ENCODE measurements at places on chromosomes 3 and 15. TPM values are rescaled to one million over a fixed set of nuclear protein-coding genes. Genes with fewer than 3 reads are reported as not detected.

DNA sequence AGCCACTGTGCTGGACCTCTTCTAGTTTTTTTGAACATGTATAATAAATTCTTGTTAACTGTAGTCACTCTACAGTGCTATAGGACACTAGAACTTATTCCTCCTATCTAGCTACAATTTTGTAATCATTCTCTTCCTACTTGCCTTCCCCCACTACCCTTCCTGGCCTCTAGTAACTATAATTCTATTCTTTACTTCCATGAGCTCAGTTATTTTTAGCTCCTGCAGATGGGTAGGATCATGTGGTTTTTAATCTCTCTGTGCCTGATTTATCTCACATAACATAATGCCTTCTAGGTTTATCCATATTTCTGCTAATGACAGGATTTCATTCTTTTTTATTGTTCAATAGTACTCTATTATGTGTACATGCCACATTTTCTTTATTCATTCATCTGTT lies 113.2 kb upstream of the FGF7 start:
- no peaks in the 10 kb centered on the region for H3K27me3 ChIP-seq
- DNase-seq: no peak
- peaks cover 12% of the 10 kb centered on the region for H3K36me3 ChIP-seq
- no peak overlapping the region for H3K4me3 ChIP-seq
- H3K4me1 ChIP-seq: no peaks in the 10 kb centered on the region

GRCh38 chr3:31615071-31615875 lies 82.5 kb downstream of the STT3B start:
- H3K27me3 ChIP-seq: no peaks in the 10 kb centered on the region
- no peak overlapping the region for H3K4me3 ChIP-seq
- no peak for DNase-seq
- no peak overlapping the region for H3K27ac ChIP-seq
- H3K4me1 ChIP-seq: no peaks in the 10 kb centered on the region

DNA sequence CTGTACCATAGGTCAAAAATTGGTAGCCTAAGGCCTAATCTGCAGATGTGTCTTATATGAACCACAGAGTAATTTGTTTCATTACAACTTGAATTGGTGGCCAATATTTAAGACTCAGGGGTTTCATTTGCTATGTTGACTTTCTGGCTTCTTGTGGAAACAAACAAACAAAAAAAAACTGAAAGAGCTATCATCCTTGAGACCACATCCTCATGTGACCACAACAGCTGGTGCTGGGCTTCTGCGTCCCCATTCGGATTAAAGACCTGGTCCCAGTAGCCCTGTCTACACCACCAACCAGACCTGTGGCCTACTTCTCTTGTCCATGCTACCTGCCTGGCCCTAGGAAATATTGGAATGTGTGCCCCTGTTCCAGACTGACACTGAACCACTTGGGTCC lies 61.7 kb downstream of the STRIT1 start:
- H3K27me3 ChIP-seq: no peaks in the 10 kb centered on the region
- H3K4me1 ChIP-seq: no peaks in the 10 kb centered on the region
- no peak for DNase-seq
- H3K4me3 ChIP-seq: no peak overlapping the region
- H3K27ac ChIP-seq: no peak overlapping the region

DNA sequence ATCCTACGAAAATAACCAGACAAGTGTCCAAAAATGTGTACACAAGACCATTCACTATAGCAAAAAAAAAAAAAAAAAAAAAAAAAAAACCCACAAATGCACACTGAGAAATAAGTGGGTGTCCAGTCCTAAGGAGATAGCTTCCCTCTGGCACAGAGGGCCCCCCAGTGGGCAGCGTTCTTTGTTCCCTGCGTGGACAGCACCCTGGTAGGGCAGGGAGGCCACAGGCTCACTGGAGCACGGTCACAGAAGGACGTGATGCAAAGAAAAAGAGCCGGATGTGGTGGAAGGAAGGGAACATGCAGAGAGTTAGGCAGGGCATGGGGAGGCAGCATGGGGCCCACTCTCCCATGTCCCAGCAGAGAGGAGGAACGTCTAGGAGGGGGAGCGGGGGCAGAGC lies 210.7 kb upstream of the NSMCE3 start:
- no peaks in the 10 kb centered on the region for H3K4me1 ChIP-seq
- no peak overlapping the region for H3K4me3 ChIP-seq
- no peaks in the 10 kb centered on the region for H3K36me3 ChIP-seq
- no peaks in the 10 kb centered on the region for H3K27me3 ChIP-seq
- no peak for DNase-seq

DNA sequence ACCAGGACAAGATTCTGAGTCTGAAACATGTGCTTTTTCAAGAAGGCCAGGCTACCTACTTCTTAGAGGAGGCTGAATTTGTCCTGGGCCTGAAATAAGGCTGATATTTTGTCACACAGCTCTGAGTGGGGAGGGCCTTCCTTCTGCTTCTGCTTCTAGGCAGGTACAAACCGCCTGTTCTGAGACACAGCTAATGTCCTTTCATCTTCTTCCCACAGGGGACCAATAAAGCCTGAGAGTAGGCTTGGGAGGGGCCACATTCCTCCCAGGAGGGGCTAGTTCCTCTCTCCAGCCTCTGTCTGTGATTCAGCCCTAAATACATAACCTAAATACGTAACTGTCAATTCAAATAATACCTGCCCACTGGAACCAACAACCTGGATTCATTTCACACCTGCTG lies 34.8 kb downstream of the CRYGS start:
- no peak for DNase-seq
- peaks cover 8% of the 10 kb centered on the region for H3K27me3 ChIP-seq
- H3K36me3 ChIP-seq: no peaks in the 10 kb centered on the region
- peaks cover 3% of the 10 kb centered on the region for H3K4me1 ChIP-seq
- no peak overlapping the region for H3K27ac ChIP-seq

DNA sequence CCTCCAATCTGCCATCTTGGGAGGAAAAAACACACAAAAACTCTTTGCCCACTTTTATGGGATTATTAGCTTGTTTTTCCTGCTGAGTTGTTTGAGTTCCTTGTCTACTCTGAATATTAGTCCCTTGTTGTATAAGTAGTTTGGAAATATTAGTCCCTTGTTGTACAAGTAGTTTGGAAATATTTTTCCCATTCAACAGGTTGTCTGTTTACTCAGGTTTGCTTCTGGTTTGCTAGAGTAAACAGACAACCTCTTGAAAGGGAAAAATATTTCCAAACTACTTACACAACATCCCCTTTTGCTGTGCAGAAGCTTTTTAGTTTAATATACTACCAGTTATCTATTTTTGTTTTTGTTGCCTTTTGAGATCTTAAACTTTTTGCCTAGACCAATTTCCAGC lies 193.3 kb upstream of the MANF start:
- H3K27ac ChIP-seq: no peak overlapping the region
- H3K36me3 ChIP-seq: no peaks in the 10 kb centered on the region
- DNase-seq: no peak
- no peak overlapping the region for H3K4me3 ChIP-seq

- H3K4me1 ChIP-seq: no peaks in the 10 kb centered on the region
- no peaks in the 10 kb centered on the region for H3K27me3 ChIP-seq
- H3K4me3 ChIP-seq: no peak overlapping the region
Observed at GRCh38 chr3:25690768-25691533, 26.2 kb upstream of the TOP2B start.

DNA sequence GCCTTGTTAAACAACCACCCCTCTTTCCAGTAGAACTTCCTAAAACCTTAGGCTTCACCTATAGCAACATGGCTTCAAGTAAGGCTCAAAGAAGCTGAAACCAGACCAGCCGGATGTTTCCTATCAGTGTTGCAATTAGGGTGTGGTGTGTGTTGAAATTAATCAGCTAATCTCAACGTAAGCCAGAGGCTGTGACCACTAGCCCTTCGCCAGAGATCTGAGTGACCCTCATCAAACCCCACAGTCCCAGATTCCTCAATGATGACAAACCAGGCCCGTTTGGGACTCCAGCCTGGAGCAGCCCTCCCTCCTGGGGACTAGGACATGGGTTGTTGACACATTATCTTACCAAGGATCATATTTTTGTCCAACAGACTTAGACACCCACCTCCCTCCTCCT lies 27.3 kb downstream of the CYP11A1 start:
- no peaks in the 10 kb centered on the region for H3K4me1 ChIP-seq
- no peak overlapping the region for H3K27ac ChIP-seq

DNA sequence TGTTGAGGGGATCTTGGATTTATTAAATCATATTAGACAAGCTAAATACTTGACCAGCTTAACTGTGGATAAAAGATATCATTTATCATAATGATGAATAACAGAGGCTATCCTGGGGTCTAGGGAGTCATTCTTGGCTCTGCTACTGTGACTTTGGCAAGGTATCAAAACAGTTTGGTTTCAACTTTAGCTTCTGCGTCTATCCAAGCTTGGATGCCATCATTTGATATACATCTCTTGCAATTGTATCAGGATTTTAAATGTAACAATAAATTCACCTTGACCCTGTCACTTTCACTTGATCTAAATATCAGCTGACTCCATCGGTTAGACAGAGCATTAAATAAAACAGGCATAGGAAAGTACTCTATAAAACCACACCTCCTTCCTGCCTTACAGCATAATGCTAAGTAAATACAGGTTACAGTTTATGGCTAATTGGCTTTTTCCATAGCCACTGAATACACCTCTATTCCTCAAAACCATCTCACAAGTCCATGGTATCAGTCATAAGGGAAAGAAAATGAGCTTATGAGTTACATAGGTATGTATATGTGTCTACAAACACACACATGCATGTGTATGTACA lies 262.9 kb downstream of the CTNNB1 start:
- H3K4me3 ChIP-seq: no peak overlapping the region
- H3K4me1 ChIP-seq: no peaks in the 10 kb centered on the region
- no peaks in the 10 kb centered on the region for H3K27me3 ChIP-seq

DNA sequence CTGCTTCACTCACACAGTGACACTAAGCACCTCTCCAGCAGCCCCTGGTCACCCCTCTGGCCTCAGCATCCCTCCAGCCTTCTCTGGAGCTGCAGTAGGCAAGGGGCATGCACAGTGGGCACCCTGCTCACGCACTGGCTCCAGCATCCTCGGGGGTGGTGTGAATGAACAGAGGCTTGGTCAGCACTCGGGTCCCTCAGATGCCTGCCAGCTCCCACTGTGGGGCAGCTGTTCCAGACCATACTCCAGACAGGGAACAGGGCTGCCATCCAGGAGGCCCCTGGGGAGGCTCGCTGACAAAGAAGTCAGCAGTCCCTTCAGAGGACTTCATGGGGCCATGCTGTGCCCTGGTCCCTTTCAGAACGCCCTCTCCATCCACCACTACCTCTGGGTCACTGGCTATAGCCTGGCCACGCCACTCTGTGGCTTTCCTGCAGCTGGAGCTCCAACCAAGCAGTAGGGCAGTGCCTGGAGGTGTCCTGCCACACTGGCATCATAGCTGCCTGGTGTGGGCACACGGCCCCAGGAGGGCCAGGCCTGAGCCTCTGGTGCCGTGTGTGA lies 26.3 kb downstream of the ALS2CL start:
- no peak overlapping the region for H3K27ac ChIP-seq
- peaks cover 2% of the 10 kb centered on the region for H3K36me3 ChIP-seq
- peaks cover 13% of the 10 kb centered on the region for H3K27me3 ChIP-seq
- H3K4me3 ChIP-seq: no peak overlapping the region

DNA sequence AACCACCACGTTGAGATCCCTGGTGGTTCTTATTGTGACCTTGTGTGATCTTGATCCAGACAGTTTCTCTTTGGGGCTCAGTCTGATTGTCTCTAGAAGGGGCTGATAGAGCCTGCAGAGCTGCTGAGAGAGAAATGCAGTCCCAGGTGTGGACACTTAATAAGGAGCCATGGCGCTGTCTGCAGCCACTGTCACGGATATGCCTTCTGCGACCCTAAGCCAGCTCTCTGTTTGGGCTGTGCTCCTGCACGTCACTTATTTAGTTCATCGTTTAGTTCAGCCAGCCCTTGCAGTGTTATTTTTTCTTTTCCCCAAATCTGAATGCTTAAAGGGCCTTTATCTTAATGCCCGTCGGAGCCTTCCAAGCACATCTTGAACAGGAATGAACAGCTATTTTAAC lies 12.0 kb downstream of the SLC6A1 start:
- H3K4me3 ChIP-seq: no peak overlapping the region
- no peak for DNase-seq
- peaks cover 2% of the 10 kb centered on the region for H3K27me3 ChIP-seq
- no peak overlapping the region for H3K27ac ChIP-seq

GRCh38 chr3:111737706-111738086 lies 121.4 kb upstream of the PHLDB2 start:
- no peak overlapping the region for H3K4me3 ChIP-seq
- no peaks in the 10 kb centered on the region for H3K4me1 ChIP-seq
- DNase-seq: no peak
- no peaks in the 10 kb centered on the region for H3K27me3 ChIP-seq
- H3K27ac ChIP-seq: no peak overlapping the region

GRCh38 chr3:185717627-185718402 lies 107.0 kb downstream of the IGF2BP2 start:
- H3K27me3 ChIP-seq: no peaks in the 10 kb centered on the region
- H3K27ac ChIP-seq: no peak overlapping the region
- no peaks in the 10 kb centered on the region for H3K36me3 ChIP-seq
- H3K4me1 ChIP-seq: no peaks in the 10 kb centered on the region
- DNase-seq: no peak

DNA sequence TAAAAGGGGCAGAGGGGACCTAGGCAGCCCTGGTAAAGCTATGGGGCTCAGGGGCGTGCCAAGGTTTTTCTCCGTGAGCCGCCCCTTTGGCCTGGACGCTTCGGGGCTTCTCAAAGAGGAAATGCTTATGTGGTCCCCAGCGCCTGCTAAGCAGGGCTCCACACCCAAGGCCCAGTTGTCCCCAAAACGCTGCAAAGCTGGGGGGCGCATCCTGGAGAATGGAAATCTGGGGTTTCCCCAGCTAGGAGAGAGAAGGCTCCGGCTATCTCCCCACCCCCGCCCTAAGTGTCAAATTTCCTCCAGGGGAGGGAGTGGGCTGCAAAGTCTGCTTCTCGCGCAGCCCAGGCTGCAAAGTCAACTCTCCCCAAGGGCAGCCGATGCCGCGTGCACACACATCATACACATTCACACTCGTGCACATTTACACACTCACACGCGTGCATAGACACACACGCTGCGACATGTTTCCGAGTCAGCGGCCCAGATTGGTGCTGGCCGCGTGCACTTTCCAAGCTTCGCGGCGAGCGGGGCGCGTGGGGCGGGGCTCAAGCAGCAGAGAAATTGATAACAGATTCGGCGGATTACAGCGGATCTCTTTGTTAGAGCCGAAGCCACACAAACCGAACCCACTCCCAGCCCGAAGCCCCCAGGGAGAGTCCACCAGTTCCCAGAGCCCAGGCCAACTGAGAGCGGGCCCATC lies 4.5 kb downstream of the WNT5A start:
- H3K27me3 ChIP-seq: peaks cover 64% of the 10 kb centered on the region
- H3K36me3 ChIP-seq: no peaks in the 10 kb centered on the region
- no peak for DNase-seq
- H3K4me1 ChIP-seq: peaks cover 23% of the 10 kb centered on the region

DNA sequence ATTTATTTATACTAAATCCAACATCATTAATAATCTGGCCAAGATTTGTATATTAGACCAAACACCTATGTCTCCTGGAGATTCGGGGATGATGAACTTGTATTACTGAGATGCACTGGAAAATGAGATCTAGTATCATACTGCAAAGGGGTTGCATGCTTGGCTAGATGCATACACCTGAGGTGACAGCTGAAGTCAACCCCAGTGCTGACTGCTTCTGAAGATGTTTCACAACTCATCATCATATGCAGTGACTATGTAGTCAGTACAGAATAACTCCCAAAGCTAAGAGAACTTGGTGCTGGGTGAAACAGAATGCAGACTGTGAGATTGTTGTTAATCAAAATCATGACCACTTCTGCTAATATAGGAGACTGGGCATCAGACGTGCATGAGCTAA lies 1114.2 kb downstream of the NSUN3 start:
- DNase-seq: no peak
- no peaks in the 10 kb centered on the region for H3K36me3 ChIP-seq
- H3K4me3 ChIP-seq: no peak overlapping the region
- no peak overlapping the region for H3K27ac ChIP-seq

CASR gene
- not detected for total RNA-seq

LRRC34 gene
- 0.28 TPM for total RNA-seq

TRH gene
- not detected for total RNA-seq

SH3GL3 gene
- not detected for total RNA-seq

Measured in T-cell (primary cell).